Gastrocnemius medialis (tissue), 4 donors: ENCODE measurements at places on chromosomes 4 and X.

DNA sequence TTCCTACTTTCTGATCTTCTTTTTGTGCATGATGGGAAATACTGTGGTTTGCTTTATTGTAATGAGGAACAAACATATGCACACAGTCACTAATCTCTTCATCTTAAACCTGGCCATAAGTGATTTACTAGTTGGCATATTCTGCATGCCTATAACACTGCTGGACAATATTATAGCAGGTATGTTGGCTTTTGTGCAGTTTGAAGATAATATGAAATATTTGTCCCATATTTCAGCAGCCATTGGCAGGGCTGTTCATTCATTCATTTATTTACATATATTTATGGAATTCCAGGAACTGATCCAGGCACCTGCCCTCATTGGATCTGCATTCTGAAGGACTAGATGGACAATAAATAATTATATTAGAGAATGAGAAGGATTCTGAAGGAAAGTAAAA is 96.9 kb downstream of the NPFFR2 start:
- no peak for DNase-seq
- H3K36me3 ChIP-seq = no peaks in the 10 kb centered on the region
- no peak overlapping the region for H3K27ac ChIP-seq
- no peak overlapping the region for H3K4me3 ChIP-seq

DNA sequence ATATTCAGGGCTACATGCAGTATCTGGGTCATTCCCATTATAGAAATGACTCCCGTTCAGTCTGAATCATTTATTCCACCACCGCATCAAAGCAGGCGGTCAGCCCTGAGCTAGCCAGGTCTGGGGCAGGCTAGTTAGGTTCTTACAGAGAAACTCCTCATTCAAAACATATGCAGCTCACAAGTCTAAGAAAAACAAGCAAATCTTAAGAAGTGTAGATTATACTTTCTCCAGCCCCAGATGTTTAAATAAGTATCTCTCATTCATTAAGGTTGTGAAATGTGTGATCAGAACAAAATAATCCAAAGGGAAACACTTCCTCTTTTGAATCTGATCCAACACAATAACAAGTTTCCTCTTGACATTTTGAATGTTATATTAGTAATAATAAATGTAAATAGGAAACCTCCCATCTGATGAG is 441.9 kb downstream of the INPP4B start:
- peak; percentile 41 for DNase-seq
- H3K4me3 ChIP-seq = peak overlapping the region; percentile 61
- H3K4me1 ChIP-seq = peaks cover 20% of the 10 kb centered on the region
- no peaks in the 10 kb centered on the region for H3K27me3 ChIP-seq

DNA sequence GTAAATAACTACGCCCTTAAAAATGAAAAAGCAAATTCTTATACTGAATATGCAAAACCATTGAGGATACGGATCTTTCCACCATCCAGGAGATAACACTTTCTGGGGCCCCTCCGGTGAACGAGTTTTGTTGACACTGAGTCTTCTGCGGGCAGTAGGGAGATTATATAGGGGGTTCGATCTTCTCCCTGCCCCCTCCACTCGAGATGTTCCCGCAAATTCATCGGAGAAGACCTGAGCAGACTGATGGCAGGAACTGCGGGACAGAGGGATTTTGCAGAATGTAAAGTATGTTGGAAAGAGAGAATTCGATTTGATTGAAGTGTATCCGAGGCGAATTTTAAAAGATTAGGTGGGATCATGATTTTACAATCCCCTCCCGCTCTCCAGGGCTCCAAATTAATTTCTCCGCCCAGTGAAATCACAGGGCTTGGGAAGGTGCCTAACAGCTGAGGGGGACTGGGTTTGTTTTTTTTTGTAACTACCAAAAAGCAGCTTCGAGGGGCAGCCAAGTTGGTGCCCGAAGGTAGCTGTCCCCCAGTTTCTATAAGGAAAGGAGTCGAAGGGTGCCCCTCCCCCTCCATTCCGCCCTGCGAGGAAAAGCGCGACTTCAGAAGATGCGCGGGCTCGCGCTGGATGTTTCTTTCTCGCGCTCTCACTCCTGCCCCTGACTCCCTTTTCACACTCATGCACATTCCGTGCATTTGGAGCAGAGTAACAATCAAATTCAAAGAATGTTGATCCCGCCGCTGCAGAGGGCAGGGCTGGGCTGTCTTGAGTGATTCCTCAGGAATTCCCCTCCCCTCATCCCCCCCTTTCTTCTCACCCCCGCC is 1.2 kb downstream of the TMEM255A start:
- peak overlapping the region; percentile 44 for H3K4me3 ChIP-seq
- no peaks in the 10 kb centered on the region for H3K27me3 ChIP-seq
- no peak overlapping the region for H3K27ac ChIP-seq
- no peaks in the 10 kb centered on the region for H3K36me3 ChIP-seq
- H3K4me1 ChIP-seq = peaks cover 5% of the 10 kb centered on the region
- no peak for DNase-seq

GRCh38 chr4:123520325-123520724 is 123.7 kb downstream of the SPRY1 start:
- H3K4me3 ChIP-seq = no peak overlapping the region
- no peak overlapping the region for H3K27ac ChIP-seq
- H3K27me3 ChIP-seq = no peaks in the 10 kb centered on the region
- no peak for DNase-seq

DNA sequence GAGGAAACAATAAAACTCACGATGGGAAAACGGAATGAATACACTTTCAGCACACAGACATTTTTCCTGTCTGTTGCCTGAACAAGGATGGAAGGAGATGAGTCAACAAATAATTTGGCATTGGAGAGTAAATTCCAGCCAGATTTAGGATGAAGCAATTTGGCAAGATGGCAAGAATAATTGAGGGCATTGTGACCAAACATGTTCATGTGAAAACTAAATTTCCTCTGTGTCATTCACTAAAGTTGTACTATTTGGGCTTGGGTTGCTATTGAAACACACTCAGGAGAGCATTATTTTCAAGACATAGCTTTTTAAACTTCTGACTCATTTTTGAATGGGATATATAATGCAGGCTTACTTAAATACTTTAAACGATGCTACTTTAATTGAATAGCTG is 1614.4 kb downstream of the PCDH19 start:
- no peak for DNase-seq
- H3K27ac ChIP-seq = no peak overlapping the region
- H3K4me3 ChIP-seq = no peak overlapping the region
- no peaks in the 10 kb centered on the region for H3K36me3 ChIP-seq
- no peaks in the 10 kb centered on the region for H3K4me1 ChIP-seq
- H3K27me3 ChIP-seq = no peaks in the 10 kb centered on the region

GRCh38 chrX:148500423-148501385 is at the start of gene AFF2:
Gene AFF2 (plus strand): TSS chrX:148500617. CDS start chrX:148501098, 481 bp downstream.
- no peaks in the 10 kb centered on the region for H3K36me3 ChIP-seq
- H3K4me1 ChIP-seq = no peaks in the 10 kb centered on the region
- DNase-seq = no peak
- H3K27ac ChIP-seq = no peak within 1 kb of the TSS

GRCh38 chr4:24988776-24989175 is 42.0 kb downstream of the LGI2 start:
- no peaks in the 10 kb centered on the region for H3K36me3 ChIP-seq
- H3K4me1 ChIP-seq = no peaks in the 10 kb centered on the region
- H3K4me3 ChIP-seq = no peak overlapping the region

GRCh38 chr4:159235779-159236368 is 133.0 kb downstream of the RAPGEF2 start:
- no peak overlapping the region for H3K4me3 ChIP-seq
- peaks cover 43% of the 10 kb centered on the region for H3K4me1 ChIP-seq
- no peak for DNase-seq
- peak overlapping the region; percentile 66 for H3K27ac ChIP-seq

- peak overlapping the region; percentile 72 for H3K27ac ChIP-seq
- H3K4me1 ChIP-seq = peaks cover 10% of the 10 kb centered on the region
- peak; percentile 85 for DNase-seq
- H3K4me3 ChIP-seq = no peak overlapping the region
Observed at GRCh38 chrX:40132751-40133150, 35.0 kb upstream of the BCOR start.

DNA sequence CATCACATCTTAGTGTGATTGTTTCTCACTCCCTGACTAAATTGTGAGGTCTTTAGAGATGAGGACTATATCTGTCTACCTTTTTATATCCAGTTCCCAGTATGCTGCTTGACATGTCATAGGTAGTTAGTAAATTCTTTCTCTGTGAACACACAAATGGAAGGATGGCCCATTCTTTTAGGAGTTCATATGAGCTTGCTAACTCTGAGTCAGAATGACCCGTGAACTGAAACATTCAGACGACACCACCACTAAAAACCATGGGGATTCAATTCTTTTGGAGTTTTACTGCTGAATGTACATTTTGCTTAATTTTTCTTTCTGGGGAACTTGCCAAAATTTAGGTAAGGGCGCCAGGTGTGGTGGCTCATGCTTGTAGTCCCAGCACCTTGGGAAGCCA is 13.9 kb downstream of the OFD1 start:
- no peaks in the 10 kb centered on the region for H3K4me1 ChIP-seq
- H3K27me3 ChIP-seq = no peaks in the 10 kb centered on the region
- DNase-seq = no peak
- H3K27ac ChIP-seq = no peak overlapping the region
